ENCODE measurements at places on chromosomes 5 and 9.
A peak's percentile ranks its signal among the peaks of the same experiment; 100 is the strongest.

DNA sequence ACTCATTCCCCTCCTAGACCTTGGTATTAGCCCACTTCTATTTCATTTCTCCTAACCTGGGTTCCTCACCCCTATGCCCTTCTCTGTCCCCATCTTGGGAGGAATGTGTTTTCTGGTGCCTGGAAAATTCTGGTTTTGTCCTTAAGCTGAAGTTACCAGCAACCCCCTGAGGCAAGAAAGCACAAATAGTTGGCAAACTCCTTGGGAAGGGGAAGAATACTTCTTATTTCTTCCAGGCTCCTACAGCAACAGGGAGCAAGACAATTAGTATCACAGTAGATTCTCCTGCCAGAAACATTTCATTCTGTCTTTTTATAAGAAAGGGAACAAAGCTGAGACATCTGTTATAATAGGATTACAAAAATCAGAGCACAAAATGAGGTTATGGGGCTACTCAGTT is 142.5 kb downstream of the SNCAIP start:
- DNase-seq, result no peak

DNA sequence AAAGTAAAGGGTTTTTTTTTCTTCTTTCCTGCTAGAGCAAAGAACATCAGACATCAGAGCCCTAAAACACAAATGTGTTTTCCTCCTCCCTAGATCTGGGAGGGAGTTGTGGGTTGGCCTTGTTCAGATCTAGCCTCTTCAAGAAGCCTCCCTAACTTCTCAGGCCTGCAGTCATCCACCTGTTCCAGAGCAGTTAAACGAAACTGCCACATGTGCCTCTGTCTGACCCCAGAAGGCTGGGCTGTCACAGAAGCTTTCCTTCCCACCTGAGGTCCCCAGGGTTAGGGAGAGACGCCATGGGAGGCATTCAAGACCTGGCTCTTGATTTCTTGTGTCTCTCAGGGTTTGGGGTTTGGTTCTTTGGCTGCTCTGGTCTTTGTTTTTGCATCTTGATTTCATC is 87.0 kb downstream of the DAB2IP start:
- no peak for DNase-seq

- no peak for DNase-seq
Measured at GRCh38 chr5:173715607-173716006, 99.2 kb upstream of the BOD1 start.

DNA sequence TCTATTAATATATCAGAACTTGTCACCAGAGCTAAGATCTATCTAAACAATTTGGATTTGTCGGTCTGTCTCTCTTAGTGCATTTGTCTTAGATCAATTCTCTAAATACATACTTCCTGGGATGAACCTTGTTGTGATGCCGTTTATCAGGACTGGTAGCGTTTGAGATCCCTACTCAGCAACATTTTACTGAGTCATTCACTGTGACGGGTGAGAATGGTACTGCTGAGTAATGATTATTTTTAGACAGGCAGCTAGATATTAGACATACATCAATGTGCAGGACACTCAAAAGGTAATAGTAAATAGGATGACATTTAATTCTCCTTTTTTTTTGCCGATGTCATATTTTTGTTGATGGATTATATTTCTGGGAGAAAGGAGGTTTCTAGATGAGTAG is 209.0 kb downstream of the CSNK1G3 start:
- no peak for DNase-seq

DNA sequence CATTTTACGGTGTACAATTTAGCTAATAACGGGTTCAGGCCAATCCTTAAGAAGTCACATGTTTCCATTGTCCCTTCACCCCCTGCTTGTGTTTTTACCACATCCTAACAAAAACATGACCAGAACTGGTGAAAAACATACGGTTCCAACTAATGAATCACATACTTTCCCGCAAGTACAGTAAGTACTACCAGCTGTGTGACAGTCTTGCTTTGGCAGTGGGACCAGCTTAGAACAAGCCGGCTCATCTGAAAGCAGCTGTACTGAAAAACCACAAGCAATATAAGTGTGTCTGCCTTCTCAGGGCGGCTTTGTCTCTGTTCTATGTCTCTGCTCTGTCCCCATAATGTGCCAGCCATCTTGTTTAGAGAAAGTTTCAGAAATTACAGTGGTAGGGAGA is 242.5 kb downstream of the BNC2 start:
- DNase-seq, result peak; percentile 60

GRCh38 chr9:95684516-95684915 is 167.7 kb upstream of the PTCH1 start:
- no peak for DNase-seq

- no peak for DNase-seq
Measured at GRCh38 chr5:136425921-136426320, 60.6 kb upstream of the TRPC7 start.

DNA sequence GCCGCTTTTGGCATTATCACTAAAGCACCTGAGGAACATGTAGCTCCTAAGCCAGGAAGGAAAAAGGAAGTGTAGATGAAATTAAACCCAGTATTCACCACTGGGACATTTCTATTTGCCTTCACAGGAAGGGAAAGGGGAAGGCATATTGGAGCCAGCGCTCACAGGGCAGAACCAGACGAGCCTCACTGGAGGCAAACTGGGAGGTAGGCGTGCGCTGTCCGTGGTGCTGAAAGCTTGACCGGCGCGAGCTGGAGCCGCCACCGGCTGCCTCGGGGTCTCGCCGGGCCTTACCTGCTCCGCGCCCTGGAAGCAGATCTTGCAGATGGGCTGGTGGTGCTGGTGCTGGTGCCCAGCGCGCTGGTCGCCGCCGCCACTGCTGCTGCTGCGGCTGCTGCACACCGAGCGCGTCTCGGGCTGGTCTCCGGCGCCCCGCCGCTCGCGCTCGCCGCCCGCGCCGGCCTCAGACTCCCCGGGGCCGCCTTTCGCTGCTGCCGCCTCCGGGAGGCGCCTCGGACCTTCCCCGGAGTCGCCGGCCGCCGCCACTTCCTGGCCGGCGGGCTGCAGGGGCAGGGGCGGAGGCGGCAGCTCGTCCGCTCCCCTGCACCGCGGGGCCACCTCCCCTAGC is 732 bp downstream of the MARCHF11 start:
- no peak for DNase-seq

DNA sequence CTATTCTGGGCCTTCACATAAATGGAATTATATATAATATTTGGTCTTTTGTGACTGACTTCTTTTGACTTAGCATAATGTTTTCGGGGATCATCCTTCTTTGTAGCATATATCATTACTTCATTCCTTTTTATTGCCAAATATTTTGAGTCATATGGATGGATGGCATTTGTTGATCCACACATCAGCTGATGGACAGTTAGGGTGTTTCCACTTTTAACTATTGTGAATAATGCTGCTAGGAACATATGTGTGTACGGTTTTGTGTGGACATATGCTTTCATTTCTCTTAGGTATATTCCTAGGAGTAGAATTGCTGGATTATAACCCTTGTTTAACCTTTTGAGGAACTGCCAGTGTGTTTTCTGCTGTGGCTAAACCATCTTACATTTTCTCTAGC is 249.6 kb downstream of the FANCC start:
- DNase-seq, result no peak

DNA sequence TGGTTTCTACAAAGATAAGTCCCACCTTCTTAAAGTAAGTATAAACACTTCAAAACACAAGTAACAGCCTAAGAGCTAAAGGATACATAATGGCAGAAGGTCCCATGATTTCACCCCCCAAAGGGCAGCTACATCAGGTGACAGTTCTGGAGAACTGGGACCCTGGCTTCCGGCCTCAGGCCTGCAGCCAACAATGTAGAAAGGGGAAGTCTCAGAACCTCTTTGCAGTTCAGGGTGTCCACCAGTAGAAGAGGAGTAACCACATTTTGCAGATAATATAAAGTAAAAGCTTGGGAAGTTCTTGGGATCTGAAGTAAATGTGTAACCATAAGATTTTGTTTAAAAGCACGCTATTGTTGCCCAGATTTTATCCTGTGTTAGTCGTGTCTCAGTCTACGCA is 267.4 kb upstream of the VLDLR start:
- no peak for DNase-seq

DNA sequence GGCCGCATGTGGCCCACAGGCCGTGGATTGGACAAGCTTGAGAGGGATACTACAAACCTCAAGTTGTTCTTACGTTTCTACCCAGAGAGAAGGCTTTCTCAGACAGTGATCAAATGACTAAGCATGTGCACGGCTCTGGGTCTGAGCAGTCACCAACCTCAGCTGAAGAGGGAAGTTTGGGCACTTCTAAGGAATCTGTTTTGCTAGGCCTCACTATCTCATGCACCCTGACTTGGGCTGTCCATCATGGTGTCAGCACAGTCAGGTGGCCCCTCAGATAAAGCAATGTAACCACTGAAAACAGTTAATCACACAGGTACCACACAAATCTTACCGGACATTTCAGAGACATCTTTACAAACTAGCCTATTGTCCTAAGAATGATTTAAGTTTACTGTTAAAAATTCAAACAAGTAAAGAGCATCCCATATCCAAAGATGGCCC is 24.6 kb downstream of the CSF2 start:
- DNase-seq, result no peak

DNA sequence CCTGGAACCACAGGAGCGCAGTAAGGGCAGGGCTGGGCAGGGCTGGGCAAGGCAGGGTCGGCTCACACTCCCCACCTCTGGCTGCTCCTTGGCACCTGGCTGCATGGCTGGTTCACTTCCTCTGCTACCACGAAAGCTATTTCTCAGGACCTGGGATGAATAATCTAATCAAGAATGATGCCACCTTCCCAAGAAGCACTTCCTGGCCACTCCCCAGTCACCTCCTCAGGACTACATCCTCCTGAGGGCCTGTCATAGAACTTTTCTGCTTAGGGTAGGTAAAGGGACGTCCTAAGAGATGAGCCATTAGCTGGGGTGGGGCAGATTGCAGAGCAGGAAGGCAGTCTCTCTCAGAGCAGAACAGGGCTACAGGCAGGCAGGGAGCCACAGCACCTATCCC is 288.2 kb upstream of the MAP3K1 start:
- DNase-seq, result no peak

GRCh38 chr5:151222054-151222789 is 1.7 kb downstream of the CCDC69 start:
- no peak for DNase-seq

DNA sequence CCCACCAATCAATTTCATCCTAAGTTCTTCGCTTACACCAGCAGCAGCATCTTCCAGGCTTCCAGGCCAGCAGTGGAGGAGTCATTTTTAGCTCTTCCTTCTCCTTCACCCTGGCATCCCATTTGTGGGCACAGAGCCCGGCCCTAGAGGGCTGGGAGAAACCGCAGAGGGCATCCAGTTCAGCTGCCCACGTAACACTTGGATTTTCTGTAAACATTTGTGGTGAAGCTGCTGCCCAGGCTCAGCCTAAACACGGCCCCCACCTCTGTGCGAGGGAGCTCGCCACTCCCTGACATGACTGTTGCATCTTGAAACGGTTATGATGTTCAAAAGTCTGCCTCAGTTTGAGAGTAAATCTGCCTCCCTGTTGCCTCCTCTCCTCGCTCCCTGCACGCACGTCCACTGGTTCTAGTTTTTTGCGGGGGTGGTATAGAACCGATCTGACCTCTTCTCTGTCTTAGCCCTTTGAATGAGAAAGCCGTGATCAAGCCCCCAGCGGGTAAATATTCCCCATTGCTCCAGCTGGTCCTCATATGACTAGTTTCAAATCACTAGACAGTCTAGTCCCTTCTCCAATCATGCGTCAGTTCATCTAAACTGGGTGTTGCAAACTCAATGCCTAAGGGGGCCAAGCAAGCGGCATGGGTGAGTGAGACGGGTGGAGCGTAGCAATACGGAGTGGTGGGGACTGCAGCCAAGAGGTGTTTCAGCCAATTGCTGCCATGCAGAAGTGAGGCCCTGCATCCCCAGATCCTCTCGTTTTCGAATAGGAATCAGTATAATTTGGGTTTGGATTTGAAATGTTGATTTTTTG is 34.9 kb upstream of the N4BP3 start:
- DNase-seq, result peak; percentile 60

DNA sequence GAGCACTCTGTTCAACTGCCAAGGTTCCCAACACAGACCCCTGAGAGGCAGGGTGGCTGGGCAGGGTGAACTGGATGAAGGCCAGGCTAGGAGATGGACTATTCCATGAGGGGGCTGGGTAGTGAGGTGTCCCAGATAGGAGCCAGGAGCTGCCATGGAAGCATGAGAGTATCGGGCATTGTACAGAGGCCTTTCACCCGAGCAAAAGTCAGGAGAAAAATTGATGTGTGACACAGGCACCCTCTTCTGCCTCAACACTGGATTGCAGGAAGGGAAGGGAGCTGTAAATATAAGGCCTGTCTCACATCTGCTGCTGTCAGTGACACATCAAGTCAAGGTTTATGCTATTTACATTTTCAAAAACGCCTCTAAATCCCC is 74.6 kb downstream of the UBAP1 start:
- DNase-seq, result peak; percentile 7

GRCh38 chr5:44727100-44727499 is 81.6 kb upstream of the MRPS30 start:
- no peak for DNase-seq

DNA sequence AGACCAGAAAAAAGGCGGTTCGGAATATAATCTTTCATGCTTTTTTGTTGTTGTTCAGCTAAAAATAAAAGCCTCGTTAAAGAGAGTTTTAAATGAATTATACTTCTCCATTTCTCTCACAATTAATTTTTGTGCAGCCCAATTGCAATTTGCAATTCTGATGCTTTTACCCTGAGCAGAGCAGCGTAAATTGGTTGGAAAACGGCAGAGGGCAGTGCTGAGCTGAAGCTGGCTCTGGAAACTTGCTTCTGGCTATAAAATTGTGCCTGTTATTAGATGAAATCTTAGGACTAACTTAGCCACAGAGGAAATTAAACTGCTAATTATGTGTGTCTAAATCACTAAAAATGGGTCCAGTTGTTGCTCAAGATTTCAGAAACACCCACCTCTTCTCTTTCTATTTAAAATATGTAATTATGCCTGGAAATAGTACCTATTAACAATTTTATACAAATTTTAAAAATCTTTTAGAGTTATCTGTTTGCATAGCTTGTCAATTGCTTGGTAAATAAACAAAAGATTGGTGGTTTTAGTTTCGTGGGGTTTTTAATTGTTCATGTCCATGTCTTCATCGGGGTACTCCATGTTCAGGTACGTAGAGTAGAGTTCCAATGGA is 441.8 kb upstream of the TLE4 start:
- DNase-seq, result peak; percentile 25

DNA sequence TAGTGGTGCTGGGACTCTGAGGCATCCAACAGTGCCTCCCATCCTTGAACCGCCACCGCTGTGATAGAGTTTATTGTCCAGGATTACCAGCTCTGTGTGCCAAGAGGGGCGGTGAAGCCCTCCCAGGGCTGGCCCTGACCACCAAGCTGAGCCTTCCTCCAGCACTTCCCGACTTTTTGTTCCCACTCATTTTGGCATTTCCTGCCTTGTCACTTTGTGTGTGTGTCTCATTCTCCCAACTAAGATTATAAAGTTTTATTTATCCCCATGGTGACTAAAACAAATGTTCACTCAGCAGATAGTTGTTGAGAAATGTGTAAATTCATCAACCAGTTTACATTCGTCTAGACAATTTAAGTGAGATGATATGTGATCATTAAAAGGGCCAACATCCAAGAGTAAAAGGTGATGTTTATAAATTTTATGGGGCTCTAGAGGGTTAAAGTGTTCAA is 2.5 kb downstream of the F2R start:
- DNase-seq, result no peak

- DNase-seq, result no peak
Measured at GRCh38 chr5:128629157-128629556, 91.1 kb upstream of the FBN2 start.

All from amniotic stem cell (primary cell).